ENCODE measurements at places on chromosomes 4 and X. TPM values are rescaled to one million over a fixed set of nuclear protein-coding genes. Genes with fewer than 3 reads are reported as not detected.

DNA sequence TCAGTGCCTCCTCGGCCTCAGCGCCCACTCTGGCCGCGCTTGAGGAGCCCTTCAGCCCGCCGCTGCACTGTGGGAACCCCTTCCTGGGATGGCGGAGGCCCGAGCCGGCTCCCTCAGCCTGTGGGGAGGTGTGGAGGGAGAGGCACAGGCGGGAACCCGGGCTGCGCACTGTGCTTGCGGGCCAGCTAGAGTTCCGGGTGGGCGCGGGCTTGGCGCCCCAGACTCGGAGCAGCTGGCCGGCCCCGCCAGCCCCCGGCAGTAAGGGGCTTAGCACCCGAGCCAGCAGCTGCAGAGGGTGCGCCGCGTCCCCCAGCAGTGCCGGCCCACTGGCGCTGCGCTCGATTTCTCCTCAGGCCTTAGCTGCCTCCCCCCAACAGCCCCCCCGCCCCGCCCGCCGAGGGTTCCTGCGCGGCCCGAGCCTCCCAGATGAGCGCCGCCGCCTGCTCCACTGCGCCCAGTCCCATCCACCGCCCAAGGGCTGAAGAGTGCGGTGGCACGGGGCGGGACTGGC, 1137.0 kb downstream of the PCDH18 start:
- H3K4me1 ChIP-seq = no peaks in the 10 kb centered on the region
- H3K4me3 ChIP-seq = no peak overlapping the region
- no peak for DNase-seq
- H3K36me3 ChIP-seq = no peaks in the 10 kb centered on the region
- no peaks in the 10 kb centered on the region for H3K27me3 ChIP-seq
- no peak overlapping the region for H3K27ac ChIP-seq

DNA sequence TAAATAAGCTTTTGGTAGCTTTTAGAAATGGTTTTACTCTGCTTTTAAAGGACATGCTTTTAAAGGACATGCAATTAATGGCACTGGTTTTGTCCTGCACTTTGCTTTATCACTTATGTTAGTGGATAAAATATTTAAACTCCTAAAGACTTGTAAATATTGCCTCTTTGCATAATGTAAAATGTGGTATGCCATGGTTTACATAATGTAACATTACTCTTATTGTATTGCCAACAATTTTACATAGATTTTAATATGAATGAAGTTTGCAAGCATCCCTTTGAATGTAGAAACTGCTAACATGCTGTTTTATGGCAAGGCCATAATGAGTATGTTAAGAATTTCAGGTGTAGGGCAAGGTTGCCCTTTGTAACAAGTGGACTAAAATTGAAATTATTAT, 118.4 kb downstream of the CHIC1 start:
- no peak for DNase-seq
- H3K36me3 ChIP-seq = peaks cover 3% of the 10 kb centered on the region
- H3K27ac ChIP-seq = no peak overlapping the region
- H3K4me3 ChIP-seq = no peak overlapping the region
- H3K27me3 ChIP-seq = no peaks in the 10 kb centered on the region
- no peaks in the 10 kb centered on the region for H3K4me1 ChIP-seq

DNA sequence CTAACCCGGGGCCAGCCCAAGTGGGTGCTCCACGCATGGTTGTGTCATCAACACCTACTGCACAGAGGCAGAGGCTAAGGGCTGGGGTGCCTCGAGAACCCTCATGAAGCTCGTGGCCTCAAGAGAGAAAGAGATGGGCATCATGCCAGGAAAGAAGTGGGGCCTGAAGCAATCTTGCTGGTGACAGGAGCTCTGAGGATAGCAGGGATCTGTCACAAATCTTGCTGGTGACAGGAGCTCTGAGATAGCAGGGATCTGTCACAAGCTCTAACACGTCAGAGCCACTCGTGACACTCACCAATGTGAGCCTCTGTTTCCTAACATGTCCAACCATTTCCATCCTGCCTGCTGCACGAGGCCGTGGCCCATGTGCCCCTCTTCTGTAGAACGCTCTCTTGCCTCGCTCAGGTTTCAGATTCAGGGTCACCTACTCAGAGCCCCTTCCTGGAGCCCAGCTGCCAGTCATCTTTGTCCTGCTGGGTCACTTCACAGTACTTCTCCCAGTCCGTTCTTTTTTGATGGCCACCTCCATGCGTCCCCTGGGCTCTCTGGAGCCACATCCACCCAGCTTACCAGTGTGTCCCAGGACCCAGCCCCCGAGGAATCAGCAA, 21.1 kb downstream of the PNMA6E start:
- peak overlapping the region; percentile 77 for H3K27ac ChIP-seq
- H3K27me3 ChIP-seq = peaks cover 2% of the 10 kb centered on the region
- peaks cover 5% of the 10 kb centered on the region for H3K4me1 ChIP-seq

EPGN gene
- total RNA-seq = not detected

GSX2 gene
- not detected for total RNA-seq

- peaks cover 5% of the 10 kb centered on the region for H3K4me1 ChIP-seq
- no peaks in the 10 kb centered on the region for H3K36me3 ChIP-seq
- H3K27ac ChIP-seq = no peak overlapping the region
- peaks cover 2% of the 10 kb centered on the region for H3K27me3 ChIP-seq
- no peak overlapping the region for H3K4me3 ChIP-seq
- no peak for DNase-seq
These were observed 70.3 kb downstream of the SCD5 start for GRCh38 chr4:82728301-82728700.
